Esophagus squamous epithelium (tissue), 5 donors: ENCODE measurements at places on chromosomes 2 and 18.

GRCh38 chr2:217301142-217301925 is 441.5 kb upstream of the TNP1 start:
- no peak for DNase-seq

DNA sequence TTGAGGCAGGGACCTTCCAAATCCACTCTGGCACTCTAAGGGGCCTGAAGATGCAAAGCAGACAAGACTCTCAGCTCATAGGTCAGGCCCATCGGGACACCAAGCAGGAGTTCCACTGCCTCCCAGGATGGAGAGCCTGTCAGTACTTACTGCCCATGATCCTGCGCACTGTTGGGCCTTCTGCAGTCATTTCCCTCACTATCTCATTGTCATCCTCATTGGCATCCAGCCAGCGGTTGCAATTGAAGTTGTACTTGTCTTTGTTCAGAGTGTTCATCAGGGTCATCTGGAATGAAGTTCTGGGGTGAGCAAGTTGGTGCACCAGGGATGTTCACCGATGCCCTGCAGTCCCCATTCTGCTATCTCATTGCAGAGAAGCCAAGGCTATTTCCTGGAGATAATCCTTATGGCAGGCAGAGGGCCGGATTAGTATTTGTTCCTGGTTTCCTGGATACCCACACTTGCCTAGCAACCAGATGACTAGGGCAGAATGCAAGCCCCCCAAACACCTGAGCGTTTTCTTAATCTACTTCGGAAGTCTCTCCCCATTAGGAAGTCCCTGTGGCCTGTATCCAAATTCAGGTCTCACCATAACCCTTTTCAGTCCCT is 65.1 kb downstream of the LOXHD1 start:
- DNase-seq, result no peak

DNA sequence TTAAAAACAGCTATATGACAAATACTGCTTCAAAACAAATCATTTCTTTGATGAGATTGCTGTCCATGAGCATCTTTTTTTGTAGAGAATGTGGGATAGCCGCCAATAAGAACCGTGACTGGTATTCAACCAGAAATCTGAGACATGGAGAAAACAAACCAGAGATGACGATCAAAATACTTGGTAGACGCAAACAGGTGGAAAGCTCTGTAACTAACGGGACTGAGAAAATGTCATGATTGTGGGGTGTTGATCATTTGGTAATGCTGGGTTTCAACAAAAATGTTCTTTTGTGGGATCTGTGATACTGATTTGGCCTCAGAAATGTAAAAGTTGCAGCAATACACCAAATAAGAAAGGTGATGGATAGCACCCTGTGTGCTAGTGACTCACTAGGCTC is 364.8 kb downstream of the NYAP2 start:
- DNase-seq, result no peak

DNA sequence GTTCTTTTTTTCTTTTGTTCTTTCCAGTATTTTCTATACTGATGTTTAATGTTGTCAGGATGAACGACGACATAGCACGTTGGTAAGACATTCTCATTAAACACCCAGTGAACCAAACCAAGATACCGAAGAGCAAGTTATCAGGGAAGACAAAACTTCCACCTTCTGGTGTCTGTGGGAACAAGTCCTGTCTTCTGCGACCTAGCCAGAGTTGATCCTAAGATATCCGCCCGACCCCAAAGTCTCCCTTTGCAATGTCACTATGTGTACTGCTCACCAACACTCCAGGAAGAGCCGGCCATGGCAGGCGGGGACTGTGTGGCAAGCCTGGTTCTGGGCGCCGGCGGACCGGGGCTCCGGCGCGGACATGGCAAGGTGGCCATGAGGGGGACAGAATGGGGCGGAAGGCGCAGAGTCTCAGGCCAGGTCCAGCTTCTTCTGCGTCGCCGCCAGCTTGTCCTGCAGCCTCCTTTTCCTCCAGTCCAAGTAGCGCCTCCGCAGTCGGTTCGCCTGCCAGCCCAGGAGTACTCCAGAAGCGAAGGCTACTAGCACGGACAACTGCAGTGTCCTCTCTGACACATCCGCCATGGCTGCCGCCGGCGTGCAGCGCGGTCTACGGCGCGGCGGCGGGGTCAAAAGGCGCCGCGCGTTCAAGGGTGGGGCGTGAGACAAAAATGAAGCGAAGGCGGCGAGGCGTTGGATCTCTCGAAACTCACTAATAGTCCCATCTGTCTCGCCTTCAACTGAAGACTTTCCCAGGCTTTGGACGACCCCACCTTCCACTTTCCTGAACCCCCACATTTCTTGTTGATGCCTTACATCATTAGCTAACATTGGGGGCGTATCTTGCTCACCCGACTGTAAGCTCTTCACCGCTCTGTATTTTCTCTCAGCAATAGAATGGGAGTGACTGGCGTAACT is at the start of gene MTLN:
MTLN (minus strand) TSS at position 610 of the 921 bp plus-strand sequence; CDS start at position 588, 22 bp downstream.
- DNase-seq, result no peak

DNA sequence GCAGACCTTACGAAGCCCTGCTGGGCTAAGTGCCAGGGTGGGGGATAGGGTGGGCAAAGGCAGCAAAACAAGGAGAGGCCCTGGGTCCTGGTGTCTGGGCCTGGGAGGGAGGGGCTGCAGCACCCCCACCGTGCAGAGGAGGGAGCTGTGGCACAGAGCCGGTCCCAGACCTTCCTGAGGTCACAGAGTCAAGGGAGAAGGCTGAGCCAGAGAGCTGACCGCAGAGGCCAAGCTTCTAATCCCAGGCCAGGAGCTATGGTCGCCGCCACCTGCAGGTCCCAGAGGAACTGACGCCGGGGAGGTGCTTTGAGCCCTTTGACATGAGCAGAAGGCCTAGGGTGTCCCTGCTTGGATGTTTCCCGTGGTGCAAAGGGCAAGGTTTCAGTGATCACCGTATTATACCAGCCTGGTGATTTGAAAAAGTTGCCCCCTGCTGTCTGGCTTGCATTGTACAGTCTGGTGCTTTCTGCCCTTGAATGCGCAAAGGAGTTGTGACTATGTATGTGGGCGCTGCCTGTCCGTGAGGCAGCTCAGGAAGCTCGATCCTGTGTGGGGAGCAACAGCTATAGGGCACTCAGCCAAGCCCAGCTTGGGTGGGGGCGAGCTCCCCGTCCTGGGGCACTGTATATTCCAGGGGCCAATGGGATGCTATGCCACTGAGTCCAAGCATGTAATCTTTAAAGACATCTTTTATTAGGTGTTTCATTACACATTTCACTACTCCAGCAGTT is 44.3 kb downstream of the EDAR start:
- DNase-seq, result no peak

DNA sequence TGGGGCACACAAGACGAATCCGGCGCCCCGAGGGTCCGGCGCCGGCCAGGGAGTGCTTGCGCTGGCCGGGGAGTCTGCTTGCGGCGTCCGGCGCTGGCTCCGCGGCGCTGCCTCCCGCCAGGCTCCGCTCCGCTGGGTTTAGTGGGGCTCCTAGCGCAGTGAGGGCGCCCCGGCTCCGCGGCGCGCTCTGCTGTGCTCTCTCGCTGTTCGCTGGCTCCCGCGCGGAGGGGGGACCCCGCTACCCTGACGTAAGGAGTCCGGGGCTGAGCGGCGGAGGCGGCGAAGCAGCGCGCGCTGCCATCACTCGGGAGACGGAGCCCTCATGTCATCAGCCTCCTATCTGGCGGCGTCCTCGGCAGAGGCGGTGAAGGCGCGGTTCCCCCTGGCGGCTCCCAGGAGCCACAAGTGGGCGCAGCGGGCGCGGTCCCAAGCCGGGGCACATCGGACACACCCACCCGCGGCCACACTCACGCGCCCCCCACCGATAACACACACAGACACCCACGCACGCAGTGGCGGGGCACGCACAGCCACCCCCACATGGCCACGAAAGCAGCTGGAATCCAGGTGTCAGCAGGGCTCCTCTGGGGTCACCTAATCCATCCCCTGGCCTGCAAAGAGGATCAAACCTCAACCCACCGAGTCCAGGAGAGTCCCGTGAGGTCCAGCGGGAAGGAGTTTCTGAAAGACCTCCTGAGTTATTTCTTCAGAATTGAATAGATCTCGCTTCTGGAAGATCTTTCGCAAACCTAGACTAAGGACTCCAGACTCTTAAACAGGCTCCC is at the start of gene C1QL2:
C1QL2 (minus strand) TSS at position 189 of the 785 bp plus-strand sequence. CDS start 482 bp downstream, outside the sequence.
- DNase-seq, result no peak

DNA sequence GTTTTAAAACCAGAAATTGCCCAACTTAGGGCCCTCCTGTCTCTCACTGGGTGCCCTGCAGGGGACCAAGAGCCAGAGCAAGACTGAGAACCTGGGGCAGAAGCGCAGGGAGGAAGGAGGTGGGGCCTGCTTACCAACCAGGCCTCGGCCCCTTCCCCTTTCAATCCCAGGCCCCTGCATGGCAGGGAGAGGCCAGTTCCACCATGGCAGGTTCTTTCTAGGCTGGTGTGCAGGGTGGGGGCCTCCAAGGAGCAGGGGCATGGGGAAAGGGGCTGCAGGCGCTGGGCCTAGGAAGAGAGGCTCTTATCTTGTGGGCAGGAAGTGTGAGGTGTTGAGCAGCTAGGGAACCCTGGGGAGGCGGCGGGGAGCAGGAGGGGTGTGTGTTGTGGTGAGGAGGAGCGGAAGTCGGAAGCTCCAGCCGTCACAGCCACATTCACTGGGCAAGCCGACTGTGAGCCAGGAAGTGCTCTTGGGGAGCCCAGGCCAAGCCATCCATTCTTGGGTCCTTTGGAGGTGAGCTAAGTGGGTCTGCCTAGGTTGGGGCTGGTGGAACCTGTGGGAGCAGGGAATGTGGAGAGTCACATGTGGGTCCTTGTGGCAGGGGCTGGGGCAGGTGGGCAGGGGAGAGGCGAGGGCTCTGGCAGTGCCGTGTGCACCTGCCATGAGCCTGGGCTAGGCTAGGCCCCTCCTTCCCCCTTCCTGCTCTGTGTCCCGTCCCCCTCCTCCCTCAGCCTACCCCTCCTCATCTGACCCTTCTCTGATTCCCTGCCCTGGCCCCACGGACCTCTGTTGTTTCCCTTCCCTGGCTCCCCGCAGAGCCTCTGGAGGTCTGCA is at the start of gene PSD4:
PSD4 (plus strand) TSS at position 430 of the 834 bp plus-strand sequence. CDS start 8,486 bp downstream, outside the sequence.
- peak; percentile 73 for DNase-seq

DNA sequence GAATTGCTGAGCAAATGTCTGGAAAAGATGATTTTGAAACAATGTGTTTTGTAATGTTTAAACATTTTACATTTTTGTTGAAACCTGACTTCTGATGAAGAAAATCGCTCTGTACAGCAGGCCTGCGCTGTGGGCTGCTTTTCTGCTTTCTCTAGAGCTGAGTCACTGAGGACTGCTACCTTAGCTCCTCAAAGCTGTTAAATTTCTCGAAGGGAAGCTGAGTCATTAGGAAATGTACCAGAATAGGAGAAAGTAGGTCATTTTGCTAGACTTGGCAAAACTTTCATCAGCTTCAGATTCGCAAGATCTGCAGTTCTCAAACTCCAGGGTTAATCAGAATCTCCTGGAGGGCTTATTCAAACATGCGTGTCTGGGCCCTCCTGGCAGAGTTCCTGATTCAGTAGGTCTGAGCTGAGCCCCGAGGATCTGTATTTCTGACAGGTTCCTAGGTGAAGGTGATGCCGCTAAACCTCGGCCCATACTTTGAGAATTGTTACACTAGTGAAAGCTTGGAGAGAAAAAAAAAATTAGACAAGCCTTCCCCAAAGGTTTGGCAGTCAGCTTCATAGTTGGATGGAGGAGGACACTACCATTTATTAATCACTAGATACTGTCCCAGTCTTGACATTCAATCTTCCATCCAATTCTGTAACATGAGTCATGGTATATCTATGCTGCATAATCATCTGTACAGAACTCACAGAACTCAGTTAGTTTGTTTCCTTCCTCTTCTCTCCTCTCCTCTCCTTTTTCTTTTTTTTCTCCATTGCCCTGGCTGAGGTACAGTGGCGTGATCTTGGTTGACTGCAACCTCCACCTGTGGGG is 297.6 kb downstream of the PARD3B start:
- DNase-seq, result no peak

GRCh38 chr2:205732314-205732713 is 50.0 kb downstream of the NRP2 start:
- DNase-seq, result no peak

- no peak for DNase-seq
These were observed 142.8 kb downstream of the SRBD1 start for GRCh38 chr2:45468279-45468678.

DNA sequence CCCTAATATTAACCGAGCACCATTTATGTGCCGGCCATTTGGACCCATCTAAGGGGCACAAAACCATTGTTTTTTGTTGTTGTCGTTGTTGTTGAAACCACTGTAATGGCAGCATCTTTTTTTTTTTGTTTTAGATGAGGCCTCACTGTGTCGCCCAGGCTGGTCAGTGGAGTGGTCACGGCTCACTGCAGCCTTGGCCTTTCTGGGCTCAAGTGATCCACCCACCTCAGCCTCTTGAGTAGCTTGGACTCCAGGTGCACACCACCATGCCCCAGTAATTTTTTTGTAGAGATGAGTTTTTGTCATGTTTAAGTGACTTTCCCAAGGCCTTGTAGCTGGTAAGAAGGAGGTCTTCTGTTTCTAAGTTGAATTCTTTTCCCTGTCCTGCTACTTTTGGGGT is 33.0 kb downstream of the ASAP2 start:
- DNase-seq, result no peak

DNA sequence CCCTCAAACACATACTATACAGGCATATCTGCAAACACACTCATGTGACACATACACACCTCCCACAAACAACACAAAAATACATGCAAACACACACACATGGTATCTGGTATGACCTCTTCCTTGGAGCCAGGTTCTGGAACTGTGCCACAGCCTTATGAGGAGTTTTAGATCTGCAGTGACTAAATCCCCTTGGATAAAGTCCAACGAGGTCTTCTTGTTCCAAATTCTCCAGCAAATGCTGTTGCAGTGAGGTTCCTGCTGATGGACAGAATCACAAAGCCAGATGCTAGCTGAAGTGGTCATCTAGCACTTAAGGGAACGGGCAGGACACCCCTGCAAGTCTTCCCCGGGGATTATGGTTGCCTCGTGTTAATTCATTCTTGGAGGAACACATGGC is 54.5 kb upstream of the DAPL1 start:
- DNase-seq, result no peak

DNA sequence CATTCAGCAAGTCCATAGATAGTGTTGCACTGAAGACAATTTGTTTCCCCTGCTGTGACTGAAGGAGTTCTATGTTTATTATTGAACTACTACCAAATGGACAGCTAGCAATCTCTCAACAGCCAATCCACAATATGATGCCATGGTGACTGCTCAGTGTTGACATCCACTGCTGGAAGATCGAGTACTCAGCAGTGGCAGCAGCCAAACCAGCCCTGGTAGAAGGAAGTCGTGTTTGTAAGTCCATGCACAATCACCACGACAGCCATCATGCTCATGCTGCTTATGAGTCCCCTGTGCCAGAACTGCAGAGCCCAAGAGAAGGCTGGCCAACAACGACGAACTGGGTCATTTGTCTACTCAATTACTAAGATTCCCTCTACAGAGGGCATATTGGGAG is 66.4 kb downstream of the OSR1 start:
- DNase-seq, result no peak
